Activated CD4-positive, CD25-positive, alpha-beta regulatory T cell (primary cell): ENCODE measurements at places on chromosomes 3 and 15.

DNA sequence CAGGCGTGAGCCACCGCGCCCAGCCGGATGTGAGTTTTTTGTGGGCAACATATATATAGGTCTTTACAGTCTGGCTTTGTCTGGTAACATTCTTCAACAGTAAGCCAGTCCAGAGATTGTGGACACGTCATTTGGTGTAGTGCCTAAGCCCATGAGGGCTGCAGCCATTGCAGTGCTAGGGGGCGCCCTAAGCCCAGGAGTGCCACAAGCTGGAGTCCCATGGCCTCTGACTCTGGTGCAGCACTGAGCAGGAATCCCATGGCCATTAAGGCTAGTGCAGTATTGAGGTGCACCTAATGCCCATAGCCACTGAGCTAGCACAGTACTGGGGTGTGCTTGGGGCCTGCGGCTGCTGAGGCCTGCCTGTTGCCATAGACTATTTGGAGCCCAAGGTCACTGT, 136.4 kb upstream of the NDN start:
- no peak for DNase-seq

- no peak for DNase-seq
These were observed 118.6 kb upstream of the NR2E3 start for GRCh38 chr15:71691458-71692417.

- no peak for DNase-seq
These were observed 1.1 kb upstream of the CDV3 start for GRCh38 chr3:133572158-133573053.

- DNase-seq: no peak
These were observed 61.4 kb upstream of the IMPG2 start for GRCh38 chr3:101381809-101382208.

DNA sequence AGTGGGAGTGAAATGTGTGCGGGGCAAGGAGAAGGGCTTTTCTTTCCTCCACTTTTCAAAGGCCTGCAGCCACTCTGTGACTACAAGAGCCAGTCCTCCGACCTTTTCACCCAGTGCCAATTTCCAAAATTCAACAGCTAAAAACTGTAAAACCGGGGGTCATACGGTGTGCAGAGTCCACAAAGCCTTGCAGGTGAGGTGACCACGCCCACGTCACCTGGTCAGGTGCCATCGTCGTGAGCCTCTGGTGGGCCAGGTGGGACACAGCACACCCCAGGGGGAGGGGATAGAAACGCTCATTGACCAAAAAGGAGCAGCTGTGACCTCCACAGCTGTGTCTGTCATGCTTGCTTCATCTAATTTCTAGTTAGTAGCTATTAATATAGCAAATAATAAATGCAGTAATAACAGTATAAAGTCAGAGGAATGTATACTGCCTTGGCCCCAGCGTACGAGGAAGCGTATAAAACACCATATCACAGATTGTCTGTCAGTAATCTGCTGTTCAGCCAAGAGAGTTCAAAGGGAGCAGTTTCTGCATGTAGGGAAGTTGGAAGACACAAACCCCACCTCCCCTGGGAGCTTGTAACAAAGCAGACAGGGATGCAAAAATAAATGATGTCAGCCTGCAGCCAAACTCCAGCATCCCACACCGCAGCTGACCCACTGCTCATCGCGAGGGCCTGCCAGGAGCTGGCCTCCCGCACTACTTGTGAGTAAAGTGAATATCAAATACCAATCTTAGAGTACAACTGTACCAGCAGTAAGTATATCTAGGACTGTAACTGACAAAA, 86.7 kb downstream of the VGLL4 start:
- no peak for DNase-seq

DNA sequence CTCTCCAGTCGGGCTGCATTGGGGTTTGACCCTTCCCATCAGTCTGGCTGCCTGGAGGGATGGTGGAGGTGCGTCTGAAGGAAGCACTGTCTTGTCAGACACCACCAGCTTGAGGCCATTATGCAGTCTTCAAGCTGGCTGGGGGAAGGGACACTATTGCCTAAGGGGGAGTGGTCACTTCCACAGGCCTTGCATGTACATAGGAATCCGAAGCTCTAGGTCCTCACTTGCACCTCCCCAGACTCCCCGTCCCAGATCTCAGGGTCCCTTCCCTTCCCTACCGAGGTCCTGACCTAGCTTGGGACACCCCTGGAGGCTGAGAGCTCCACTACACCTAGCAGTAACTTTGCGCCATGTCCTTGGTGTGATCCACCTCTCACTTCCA, 48.6 kb upstream of the KLF13 start:
- DNase-seq: no peak

GRCh38 chr3:128237348-128238183, 84.3 kb downstream of the EEFSEC start:
- DNase-seq: no peak

DNA sequence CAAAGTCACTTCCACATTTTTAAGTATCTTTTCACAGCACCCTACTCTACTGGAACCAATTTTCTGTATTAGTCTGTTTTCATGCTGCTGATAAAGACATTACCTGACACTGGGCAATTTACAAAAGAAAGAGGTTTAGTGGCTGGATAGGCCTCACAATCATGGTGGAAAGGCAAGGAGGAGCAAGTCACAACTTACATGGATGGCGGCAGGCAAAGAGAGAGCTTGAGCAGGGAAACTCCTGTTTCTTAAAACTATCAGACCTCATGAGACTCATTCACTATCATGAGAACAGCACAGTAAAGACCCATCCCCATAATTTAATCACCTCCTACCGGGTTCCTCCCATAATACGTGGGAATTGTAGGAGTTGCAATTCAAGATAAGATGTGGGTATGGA, 18.7 kb downstream of the MCCC1 start:
- DNase-seq: no peak

DNA sequence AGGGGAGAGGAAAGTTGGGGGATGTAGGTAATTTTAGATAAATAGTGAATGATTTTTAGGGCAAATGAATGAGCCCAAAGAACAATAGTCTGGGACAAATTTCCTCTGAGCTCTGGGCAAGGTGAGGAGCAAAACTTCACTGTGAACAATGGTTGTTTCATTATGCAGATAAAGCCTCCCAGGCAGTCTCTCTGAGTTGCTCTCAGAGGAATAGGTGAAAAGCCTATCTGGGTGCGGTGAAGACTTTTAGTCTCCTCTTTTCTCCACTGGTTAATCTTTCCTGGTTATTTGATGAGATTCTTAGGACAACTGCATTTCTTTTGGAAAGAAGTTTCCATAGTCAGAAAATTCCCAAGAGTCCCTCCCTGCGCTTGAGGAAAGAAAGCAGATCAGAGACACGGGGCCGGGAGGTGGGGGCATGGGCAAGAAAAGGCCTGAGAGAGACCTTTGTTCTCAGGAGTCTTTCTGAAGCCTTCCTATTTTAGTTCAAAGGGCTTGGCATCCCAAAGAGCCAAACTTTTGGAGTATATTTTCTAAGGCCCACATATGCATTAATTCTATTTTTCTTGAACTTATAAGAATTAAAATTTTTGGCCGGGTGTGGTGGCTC, 353.6 kb upstream of the SLCO3A1 start:
- no peak for DNase-seq

GRCh38 chr15:58307313-58307961, 124.4 kb upstream of the LIPC start:
- DNase-seq: no peak

- DNase-seq: no peak
These were observed 311.4 kb downstream of the EPHB1 start for GRCh38 chr3:135106445-135106844.

DNA sequence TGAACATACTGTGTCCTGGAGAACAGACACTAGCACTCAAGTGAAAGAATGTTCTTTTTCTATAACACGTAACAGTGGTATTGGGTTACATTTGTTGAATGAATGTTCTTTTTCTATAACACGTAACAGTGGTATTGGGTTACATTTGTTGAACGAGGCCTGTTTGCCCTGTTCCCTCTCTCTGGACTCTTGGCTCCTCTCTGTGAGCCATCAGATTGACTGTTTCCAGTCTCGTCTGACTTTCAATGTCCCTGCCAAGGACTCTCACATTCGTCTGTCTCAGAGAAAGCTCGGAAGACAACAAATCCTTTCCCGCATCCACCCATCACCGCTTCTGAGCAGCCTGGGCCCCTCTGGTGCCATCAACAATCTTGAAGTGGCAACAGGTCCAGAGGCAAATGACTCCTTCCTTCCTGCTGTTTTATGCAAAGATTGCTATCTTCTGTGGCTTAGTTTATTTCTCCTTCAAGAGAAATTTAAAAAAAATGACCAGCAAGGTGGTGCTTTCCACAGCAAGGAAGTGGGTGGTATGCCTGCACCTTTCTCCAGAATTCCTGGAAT, 8.0 kb downstream of the TMEM45A start:
- DNase-seq: no peak

DNA sequence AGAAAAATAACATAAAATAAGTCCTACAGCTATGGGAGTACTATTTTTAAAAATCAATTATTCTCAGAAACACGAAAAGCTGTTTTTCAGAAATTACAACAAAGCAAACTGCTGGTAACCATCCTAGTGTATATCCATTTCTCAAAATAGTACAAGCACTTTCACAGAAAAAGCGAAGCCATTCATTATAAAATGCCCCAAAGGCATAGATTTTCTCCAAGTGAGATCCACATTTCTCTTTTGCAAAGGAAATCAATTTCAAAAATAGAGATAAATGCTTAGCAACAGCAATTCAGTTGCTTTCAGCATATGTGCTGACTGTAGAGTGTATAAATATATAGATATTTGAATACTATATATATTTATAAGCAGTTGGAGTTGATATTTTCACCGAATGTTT, 1266.3 kb downstream of the SI start:
- no peak for DNase-seq

DNA sequence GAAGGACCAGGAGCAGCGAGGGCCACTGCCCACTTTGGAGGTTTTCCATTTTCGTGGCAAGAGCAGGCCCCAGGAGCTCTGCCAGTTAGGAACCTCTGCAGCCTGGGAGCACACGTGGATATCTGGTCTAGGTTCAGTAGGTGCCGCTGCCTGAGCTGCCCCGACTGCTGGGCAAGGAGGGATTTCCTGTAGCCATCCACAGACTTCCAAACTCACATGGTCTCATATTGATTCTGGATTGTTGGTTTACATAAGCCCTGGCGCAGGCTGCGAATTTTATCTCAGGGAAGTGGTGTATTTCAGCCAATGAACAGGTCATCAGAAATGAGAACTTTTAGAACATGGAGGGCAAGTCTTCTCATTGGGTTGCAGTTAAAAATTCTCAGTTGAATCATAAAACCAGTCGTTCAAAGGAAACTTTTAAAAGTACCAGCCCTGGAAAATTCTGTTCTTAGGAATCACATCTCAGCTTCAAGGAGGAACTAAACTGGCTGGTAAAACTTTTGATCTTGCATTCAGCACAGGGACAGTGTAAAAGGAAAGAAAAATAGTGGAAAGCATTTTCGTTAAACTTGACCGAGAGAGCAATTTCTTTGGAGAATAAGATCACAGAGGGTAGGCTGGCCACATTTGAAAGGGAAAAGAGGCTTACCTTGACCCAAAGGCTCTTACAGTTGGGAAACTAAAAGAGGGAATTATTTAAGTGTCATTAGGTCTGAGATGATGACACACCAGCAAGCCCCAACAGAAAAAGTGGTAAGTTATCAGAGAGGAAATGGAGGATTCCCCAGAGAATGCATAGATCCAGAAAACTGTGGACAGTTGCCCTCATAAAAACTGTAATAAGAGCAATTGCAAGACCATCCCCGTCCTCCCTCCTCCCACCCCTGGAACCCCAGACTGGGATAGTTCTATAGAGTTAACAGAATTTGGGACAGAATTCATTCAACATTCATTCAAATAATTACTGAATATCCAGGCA, 6.4 kb upstream of the RTP3 start:
- no peak for DNase-seq

DNA sequence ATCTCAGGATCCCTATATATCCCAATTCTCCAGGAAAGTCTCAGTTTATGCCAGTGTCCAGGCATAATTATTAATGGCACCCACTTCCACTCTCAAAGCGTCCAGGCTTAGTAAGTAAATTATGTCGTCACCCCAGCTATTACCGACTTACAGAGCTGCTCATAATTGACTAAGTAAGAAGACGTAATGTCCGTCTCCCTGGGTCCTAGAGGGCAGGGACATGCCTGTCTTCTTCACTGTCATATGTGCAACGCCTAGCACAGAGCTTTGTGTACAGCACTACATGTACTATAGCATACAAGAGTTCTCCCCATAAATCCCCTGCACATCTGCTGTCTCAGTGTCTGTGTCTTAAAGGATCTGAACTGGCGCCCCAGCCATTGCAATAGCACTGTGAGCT, 23.9 kb upstream of the HRH1 start:
- no peak for DNase-seq

DNA sequence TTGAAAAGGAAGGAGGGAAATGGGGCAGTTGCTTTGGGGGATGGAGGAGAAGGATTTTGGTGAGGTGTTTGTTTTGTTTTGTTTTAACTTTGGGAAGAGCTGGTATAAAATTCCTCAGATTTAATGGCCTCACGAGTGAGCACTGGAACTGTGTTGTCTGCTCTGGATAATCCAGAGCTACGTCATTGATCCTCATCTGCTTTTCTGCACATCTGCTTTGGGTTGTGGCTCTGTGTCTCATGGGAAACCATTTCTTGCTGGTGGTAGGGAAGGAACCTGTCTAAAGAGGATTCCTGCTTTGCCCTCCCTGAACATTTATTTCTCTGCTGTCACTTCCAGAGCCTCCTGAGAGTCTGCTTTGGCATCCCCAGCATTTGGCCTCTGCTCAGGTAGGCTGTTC, 3.1 kb downstream of the SNRK start:
- no peak for DNase-seq

- no peak for DNase-seq
These were observed 352 bp upstream of the TMF1 start for GRCh38 chr3:69052472-69052898.

DNA sequence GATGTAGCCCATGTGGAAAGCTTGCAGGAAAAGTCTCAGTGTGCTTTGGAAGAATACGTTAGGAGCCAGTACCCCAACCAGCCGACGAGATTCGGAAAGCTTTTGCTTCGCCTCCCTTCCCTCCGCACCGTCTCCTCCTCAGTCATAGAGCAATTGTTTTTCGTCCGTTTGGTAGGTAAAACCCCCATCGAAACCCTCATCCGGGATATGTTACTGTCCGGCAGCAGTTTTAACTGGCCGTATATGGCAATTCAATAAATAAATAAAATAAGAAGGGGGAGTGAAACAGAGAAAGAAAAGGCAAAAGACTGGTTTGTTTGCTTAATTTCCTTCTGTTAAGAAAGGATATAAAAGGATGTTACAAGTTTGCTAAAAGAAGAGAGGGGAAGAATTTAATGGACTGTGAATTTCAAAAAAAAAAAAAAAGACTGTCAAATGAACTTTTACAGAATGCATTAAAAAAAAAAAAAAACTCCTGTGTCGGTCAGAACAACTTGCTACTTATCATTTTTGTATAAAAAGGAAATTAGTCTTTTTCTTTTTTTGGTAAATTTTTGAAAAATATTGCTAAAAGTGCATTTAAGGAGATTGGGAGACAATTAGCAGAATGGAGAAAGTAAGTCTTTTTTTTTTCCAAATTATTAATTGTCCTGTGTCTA, 7.0 kb downstream of the NR2F2 start:
- DNase-seq: no peak

- no peak for DNase-seq
These were observed 24.4 kb downstream of the RLBP1 start for GRCh38 chr15:89196994-89197393.
